ENCODE measurements at places on chromosomes 7 and 10.

DNA sequence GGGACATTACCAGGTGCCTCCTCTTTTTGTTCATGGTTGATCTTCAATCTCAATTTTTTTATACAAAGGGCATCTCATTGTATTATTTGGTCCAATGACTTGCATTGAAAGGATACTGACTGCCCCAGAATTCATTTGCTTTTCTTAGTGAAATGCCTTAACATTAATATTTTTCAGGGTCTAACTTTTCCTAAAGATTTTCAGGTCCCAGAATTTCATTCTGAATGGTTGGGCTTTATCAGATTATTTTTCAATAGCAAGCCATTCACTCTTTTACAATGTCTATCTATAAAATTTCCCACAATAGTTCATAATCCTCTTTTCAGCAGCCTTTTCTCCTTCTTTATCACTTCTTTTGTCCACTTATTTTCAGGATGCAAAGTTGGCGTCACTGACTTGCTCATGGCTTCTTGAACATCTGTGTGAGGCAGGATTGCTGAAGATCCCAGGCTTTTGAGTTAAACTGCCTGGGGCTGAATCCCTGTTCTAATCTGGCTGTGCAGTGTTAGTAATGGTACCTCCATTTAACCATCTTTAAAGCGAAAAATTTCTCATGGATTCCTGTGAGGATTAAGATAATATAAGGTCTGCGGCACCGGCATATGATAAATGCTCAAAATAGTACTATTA, 131.7 kb upstream of the HDAC9 start:
- no peak for DNase-seq

GRCh38 chr10:16986406-16987205, 143.0 kb downstream of the CUBN start:
- no peak for DNase-seq

DNA sequence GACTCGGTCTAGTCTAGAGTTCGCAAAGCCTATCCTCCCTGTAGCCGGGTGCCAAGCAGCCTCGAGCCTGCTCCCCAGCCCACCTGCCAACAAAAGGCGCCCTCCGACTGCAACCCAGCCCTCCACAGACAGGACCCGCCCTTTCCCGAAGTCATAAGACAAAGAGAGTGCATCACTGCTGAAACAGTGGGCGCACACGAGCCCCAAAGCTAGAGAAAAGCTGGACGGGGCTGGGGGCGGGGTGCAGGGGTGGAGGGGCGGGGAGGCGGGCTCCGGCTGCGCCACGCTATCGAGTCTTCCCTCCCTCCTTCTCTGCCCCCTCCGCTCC, 622 bp upstream of the COL1A2 start:
- no peak for DNase-seq

- DNase-seq = no peak
Measured at GRCh38 chr10:13189961-13190360, 28.6 kb downstream of the MCM10 start.

- DNase-seq = no peak
Measured at GRCh38 chr10:71735709-71736569, 16.4 kb upstream of the C10orf105 start.

- no peak for DNase-seq
Measured at GRCh38 chr7:36611703-36612102, 112.6 kb downstream of the AOAH start.

- no peak for DNase-seq
Measured at GRCh38 chr7:116271963-116272886, 61.9 kb downstream of the TES start.

DNA sequence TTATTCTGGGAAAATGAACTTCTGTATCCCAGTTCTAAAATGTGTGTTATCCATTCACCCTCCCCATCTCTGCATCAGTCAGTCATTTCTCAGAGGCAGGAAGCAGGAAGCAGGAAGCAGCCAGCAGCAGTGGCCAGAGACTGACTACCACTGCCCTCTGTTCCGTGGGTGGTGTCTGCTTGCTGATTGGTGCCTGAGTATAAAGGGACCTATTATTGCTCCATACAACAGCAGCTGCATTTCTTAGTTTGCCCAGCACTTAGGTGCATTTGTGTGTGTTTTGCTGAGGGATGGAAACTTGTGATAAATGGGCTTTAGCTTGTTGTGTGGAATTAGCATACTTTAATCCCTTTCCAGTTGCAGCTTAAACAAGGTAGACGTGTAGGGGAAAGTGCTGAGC, 582.2 kb downstream of the SORCS1 start:
- DNase-seq = no peak

DNA sequence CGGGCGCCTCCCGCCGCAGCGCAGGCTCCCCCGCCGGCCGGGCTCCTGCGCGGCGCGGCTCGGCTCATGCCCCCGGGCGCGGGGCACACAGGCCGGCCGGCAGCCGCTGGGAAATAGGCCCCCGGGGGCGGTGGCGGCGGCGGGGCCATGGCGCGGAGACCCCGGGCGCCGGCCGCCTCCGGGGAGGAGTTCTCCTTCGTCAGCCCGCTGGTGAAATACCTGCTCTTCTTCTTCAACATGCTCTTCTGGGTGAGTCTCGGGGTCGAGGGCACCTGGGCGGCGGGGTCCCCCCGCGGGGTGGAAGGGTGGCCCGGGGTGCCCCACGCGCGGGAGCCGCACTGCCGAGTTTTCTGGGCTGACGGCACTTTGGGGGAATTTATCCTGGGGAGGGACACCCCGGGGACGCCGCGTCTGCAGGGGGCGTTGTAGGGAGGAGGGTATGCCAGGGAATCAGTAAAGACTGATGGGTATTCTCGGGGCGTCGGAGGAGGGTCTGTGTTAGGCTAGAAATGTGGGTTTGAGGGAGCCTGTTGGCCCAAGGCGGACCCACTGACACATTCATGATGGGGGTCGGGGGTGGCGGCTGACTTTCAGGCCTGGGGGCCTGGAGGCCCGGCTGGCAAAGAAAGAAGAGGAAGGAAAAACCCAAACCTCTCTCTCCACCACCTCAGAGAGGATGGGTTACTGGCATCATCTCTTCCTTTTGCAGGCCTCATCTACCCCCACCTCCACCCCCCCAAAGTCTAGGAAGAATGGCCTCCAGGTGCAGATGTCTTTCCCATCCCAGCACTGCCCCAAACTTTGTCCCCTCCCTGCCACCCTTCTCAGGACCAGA, 544 bp downstream of the TSPAN33 start:
- no peak for DNase-seq

DNA sequence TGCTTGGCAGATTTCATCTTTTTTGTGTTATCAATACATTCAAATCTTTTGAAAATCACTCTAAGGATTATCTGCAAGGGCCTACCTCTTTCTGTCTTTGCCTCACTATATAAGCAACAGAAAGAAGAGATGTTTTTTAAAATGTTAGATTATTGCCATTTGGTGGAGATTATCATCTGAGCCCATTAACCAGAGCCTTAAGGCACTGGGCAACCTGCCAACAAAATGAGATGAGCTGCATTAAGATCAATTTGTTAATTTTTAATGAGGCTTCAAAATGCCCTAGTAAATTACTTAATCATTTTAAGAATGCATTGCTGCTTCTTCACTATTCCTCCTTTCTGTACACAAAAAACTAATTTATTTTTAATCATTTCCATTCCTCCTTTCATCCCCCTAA, 314.1 kb downstream of the SNX13 start:
- no peak for DNase-seq

- no peak for DNase-seq
Measured at GRCh38 chr7:44280993-44281721, 44.2 kb downstream of the CAMK2B start.
